ENCODE measurements at places on chromosomes 11 and 22. TPM values are rescaled to one million over a fixed set of nuclear protein-coding genes. Genes with fewer than 3 reads are reported as not detected.

Gene TUB
- 0.23 TPM for total RNA-seq

Gene ESAM
- 0.50 TPM for total RNA-seq

Gene HEPN1
- not detected for total RNA-seq

Gene OR52A1
- total RNA-seq: not detected

Gene XBP1
- 213 TPM for total RNA-seq

Gene IGLL5
- total RNA-seq: not detected

Gene TYMP
- 45.6 TPM for total RNA-seq

Gene TREH
- total RNA-seq: not detected

Gene OR2AT4
- total RNA-seq: not detected

Gene OR8D1
- total RNA-seq: not detected

Gene IFITM10
- total RNA-seq: 0.68 TPM

Gene GP1BB
- total RNA-seq: not detected

Gene CASP4
- total RNA-seq: 91.9 TPM

Gene JAML
- 73.7 TPM for total RNA-seq

Gene SLC5A4
- not detected for total RNA-seq

Gene ZBTB16
- total RNA-seq: 13.7 TPM

Gene TMEM218
- total RNA-seq: 17.5 TPM

Gene SHISA8
- total RNA-seq: 0.41 TPM

Gene DNAL4
- total RNA-seq: 6.7 TPM

Gene CCDC15
- 9.5 TPM for total RNA-seq

Gene ST14
- not detected for total RNA-seq

Gene OR52N4
- total RNA-seq: 0.52 TPM

Gene UPK3A
- total RNA-seq: not detected

Gene POLR2F
- total RNA-seq: 70.5 TPM

Gene BTG4
- not detected for total RNA-seq

Gene OSBP2
- total RNA-seq: 1.2 TPM

Gene GLB1L2
- 2.0 TPM for total RNA-seq

Gene OR5B21
- 0.82 TPM for total RNA-seq

Gene CD3D
- 495 TPM for total RNA-seq

Gene C1QTNF5
- total RNA-seq: not detected

Gene SAA4
- not detected for total RNA-seq

Gene CAVIN3
- 6.8 TPM for total RNA-seq

Gene RAB38
- 1.6 TPM for total RNA-seq

Gene GVQW3
- total RNA-seq: 5.7 TPM

Gene FAM111B
- 95.6 TPM for total RNA-seq

Gene SCUBE2
- 0.23 TPM for total RNA-seq

Gene FREY1
- 4.4 TPM for total RNA-seq

Gene OR6A2
- total RNA-seq: 0.23 TPM

Gene UBASH3B
- total RNA-seq: 22.9 TPM

Gene LSP1
- total RNA-seq: 600 TPM

Gene E2F8
- total RNA-seq: 41.9 TPM

Gene MISFA
- 2.6 TPM for total RNA-seq

Gene SEPTIN3
- total RNA-seq: 4.6 TPM
